Vagina (tissue), 2 donors: ENCODE measurements at places on chromosomes 1 and 21.
A peak's percentile ranks its signal among the peaks of the same experiment; 100 is the strongest.

DNA sequence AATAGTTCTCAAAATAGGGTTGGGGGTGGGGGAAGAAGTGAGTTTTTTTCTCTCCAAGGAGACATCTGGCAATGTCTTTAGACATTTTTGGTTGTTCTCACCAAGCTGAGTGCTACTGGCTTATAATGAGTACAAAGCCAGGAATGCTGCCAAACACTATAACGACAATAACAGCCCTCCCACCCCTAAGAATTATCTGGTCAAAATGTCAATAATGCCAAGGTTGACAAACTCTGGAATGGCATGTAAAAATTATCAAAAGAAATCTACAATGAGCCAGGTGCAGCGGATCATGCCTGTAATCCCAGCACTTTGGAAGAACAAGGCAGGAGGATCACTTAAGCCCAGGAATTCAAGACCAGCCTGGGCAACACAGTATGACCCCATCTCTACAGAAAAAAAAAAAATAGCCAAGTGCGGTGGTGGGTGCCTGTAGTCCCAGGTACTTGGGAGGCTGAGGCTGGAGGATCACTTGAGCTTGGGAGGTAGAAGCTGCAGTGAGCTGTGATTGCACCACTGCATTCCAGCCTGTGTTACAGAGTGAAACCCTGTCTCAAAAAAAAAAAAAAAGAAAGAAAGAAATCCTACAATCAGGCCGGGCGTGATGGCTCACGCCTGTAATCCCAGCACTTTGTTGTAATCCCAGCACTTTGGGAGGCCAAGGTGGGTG, 2.5 kb downstream of the ATP5PF start:
- no peak for DNase-seq

DNA sequence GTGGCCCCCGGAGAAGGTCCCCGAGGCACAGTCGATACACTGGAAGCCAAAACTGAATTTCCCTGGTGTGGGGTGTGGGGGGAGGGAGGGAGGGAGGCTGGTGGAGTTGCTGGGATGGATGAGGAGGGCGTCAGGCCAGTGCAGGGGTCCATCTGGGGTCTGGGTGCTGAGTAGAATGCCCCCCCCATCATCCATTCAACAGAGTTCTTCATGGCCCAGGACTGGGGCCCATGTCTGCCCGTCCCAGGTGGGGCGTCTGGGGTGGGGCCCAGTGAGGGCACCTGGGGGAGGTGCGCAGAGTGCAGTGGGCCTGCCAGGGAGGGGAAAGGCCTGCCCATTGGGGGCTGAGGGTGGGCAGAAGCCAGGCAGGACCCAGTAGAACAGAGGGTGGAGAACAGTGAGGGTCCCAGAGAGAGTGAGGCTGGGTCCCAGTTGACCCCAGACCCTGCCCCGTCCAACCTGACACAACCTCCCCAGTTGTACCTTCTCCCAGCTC, 1.9 kb downstream of the TNFRSF18 start:
- no peak for DNase-seq

GRCh38 chr1:109933856-109934711, 23.4 kb downstream of the CSF1 start:
- no peak for DNase-seq

- no peak for DNase-seq
Measured at GRCh38 chr1:36609241-36610027, 126.7 kb upstream of the CSF3R start.

- no peak for DNase-seq
Measured at GRCh38 chr1:30758785-30759380, 1.3 kb upstream of the LAPTM5 start.

DNA sequence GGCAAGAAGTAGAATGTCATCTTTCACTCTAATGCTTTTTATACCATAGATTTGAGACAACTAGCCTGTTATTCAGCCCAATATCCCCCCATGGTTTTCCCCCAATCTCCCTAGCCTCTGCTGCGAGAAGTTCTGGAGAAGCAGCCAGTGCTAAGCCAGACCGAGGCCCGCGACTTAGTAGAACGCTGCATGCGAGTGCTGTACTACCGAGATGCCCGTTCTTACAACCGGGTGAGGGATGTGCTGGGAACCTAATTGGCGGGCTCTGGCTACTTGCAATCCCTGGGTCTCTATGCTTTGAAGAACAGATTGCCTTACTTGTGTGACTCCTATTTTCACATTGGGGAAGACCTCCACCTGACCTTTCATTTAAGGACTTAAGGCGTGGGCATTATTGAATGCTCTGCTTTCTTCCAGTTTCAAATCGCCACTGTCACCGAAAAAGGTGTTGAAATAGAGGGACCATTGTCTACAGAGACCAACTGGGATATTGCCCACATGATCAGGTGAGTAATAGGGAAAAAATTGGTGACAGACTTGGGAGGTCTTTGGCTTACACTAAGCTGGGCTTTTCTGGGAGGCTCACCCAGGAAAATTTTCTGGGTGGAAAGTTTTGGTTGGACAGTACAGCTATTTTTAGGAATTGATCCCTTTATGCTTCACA, 1.9 kb downstream of the PSMB4 start:
- no peak for DNase-seq

DNA sequence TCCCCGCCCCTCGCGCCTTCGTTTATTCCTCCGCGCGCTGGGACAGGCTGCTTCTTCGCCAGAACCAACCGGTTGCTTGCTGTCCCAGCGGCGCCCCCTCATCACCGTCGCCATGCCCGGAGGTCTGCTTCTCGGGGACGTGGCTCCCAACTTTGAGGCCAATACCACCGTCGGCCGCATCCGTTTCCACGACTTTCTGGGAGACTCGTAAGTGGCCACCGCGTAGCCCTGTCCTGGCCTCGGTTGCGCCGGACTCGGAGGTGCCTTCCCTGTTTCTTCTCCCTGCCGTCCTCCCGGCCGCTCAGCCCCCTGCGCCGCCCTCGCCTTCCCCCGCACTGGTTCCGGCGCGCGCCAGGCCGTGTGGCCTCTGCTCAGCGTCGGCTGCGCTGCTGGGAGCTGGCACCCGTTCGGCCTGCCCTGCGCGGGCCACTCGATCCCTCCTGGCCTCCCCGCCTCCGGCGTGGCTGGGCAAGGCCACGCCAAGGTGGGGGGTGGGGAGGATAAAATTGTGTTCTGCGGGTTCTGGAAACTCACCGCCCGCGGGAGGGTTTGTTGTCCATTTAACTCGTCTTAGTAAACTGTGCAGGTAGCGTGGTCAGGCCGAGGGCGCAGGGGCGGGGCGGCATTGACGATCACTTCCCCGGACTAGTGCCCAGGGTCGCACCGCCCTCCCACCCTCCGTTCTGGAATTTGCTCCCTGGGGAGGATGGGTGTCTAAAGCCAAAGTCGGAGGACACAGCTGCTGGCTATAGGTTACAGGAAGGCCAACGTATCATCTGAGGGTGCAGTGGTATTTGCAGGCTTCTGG, at the start of gene PRDX6:
Gene PRDX6, plus strand, starts transcription at position 50 of the 808 bp plus-strand sequence. Its CDS starts 63 bp downstream, at position 113.
- DNase-seq: no peak

DNA sequence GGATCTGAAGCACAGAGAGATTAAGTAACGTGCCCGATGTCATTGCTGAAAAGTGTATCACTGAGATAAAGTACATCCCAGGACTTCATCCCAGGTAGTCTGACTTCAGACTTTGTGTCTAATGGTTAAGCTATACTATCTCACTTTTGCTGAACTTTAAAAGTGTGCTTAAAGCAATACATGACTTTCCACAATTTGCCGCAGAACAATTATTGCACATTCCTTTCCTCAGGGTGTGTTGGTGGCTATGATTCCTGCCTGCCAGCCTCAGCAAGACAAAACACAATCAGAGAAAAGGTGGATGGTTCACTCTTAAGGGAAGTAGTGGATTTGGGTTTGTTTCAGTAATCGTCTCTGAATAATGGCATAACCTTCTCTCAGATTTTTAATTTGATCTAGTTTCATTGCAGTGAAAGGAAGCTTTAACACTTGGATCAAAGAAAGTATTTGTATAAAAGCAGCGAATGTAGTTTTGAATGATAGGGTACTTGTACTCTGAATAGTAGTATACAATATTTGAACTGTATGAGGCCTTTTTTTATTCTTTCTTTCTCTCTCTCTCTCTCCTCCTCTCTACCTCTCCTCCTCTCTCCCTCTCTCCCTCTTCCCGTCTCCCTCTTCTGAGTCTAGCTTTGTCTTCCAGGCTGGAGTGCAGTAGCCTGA, 47.0 kb downstream of the CNST start:
- no peak for DNase-seq

GRCh38 chr1:214404571-214405213, 123.7 kb downstream of the SMYD2 start:
- DNase-seq: no peak

DNA sequence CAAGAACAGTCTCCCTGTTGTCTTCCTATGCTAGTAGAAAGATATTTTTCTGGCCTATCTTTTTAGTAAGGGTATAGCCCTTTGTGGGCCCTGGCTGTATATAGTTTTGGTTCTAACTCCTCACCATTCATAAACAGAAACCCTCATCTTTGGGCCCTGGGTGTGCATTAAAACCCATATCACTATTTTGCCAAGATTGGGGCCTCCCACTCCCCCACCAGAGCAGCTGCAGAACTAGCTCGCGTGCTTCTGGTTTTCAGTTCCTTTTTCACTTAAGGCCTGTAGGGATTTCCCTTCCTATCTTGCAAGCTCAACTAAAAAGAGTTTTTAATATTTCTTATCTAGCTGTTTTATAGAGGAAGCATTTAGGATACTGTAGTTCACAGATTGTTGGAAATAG, 106.4 kb downstream of the RGL1 start:
- DNase-seq: no peak

GRCh38 chr1:3221112-3222041, 152.4 kb downstream of the PRDM16 start:
- DNase-seq: no peak

DNA sequence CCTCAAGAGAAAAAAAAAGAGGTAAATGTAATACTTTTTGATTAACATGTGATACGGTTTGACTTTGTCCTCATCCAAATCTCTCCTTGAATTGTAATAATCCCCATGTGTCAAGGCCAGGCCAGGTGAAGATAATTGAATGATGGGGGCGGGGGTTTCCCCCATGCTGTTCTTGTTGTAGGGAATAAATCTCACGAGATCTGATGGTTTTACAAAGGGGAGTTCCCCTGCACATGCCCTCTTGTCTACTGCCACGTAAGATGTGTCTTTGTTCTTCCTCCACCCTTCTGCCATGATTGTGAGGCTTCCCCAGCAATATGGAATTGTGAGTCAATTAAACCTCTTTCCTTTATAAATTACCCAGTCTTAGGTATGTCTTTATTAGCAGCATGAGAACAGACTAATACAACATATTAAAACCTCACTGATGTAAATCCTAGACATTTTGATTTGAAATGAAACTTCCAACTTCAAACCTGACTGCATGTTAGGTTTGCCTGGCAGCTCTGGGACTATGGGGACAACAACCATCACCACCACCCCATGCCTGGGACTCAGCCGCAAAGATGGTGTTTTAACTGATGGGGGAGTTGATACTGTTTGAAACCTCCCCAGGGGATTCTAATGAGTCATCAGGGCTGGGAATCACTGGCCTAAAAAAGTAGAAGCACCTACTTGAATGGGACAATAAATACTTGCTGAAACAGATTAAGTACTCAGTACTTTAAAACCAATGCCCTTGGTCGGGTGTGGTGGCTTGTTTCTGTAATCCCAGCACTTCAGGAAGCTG, 32.8 kb upstream of the BACH1 start:
- DNase-seq: no peak

DNA sequence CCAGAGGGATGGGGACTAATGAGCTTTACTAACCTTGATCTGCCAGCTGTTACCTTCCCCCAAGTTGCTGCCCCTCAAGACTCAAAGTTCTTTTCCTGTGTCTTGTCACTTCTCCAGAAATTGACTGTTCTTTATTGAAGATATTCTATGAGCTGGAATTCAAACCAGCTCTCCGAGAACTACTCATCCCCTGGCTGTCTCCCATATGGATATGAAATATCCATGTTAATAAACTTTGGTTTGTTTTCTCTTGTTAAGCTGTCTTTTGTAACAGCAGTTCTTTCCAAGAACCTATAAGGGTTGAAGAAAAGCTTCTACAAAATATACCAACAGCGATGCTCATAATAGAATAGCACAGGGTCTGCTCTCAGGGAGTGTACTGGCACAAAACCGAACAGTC, 77.0 kb downstream of the CAMK2N1 start:
- DNase-seq: no peak

DNA sequence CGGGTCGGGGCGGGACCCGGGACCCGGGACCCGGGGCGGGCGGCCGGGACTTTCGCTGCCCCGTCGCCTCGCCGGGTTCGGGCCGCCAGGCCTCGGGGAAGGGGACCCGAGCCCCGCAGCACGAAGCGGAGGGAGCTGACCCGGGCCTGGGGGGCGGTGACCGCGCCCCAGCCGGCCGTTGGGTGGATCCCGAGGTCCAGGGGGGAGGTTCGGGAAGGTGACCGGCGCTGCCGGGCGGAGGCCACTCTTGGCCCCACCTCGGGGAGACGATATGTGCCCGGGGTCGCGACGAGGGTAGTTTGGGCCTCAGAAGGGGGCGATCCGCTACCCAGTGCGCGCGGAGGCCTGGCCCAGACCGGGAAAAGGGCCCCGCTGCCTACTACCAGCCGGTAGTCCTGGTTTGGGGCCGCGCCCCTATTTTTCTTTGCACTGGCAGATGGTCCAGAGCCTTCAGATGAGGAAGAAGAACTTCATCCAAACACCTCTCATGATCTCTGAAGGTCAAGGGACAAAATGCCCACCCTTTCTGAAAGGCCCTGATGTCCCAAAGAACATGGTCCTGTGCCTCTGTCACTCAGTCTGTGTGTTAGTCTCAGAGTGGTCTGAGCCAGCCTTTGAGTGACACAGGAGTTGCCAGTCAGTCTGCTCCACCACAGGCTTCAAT, 766 bp downstream of the AGO4 start:
- DNase-seq: no peak

DNA sequence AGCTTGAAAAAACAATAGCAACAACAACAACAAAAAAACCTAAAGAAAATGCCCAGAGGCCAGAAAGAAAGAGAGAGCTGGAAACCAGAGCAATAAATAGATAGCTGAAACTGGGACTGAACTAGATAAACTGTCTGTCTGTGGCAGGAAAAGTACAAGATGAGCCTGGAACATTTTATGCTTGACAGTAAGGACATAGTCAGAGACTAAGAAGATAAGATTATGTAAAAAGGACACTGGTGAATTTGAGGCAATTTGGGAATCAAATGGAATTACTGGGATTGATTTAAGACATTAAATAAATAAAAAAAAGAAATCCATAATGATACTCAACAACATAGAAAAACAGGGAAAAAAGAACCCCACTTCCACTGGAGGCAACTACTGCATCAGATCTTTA, 1.7 kb upstream of the KIFAP3 start:
- DNase-seq: no peak

DNA sequence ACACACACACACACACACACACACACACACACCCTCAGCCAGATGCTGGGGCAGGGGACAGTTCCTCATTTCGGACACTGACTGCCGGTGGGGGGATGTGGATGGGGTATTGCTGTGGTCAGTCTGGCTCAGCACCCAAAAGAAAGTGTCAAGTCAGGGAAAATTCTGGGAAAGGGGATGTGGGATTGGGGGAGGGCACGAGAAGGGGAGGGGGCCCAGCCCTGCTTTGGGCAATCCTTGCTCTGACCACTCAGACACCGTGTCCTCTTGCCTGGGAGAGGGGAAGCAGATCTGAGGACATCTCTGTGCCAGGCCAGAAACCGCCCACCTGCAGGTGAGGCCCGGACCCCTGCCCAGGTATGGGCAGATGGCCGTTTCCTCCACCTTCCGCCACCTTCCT, at the start of gene C1QC:
Gene C1QC, plus strand, starts transcription at position 253 of the 400 bp plus-strand sequence. CDS start 391 bp downstream, outside the sequence.
- no peak for DNase-seq

GRCh38 chr1:220889333-220889732, 10.1 kb downstream of the HLX start:
- DNase-seq: peak; percentile 65

- no peak for DNase-seq
Measured at GRCh38 chr1:56931686-56932085, 34.1 kb downstream of the C8B start.

- DNase-seq: peak; percentile 70
Measured at GRCh38 chr21:45640001-45640887, 3.3 kb upstream of the PCBP3 start.
